ENCODE measurements at places on chromosomes 4 and X.

DNA sequence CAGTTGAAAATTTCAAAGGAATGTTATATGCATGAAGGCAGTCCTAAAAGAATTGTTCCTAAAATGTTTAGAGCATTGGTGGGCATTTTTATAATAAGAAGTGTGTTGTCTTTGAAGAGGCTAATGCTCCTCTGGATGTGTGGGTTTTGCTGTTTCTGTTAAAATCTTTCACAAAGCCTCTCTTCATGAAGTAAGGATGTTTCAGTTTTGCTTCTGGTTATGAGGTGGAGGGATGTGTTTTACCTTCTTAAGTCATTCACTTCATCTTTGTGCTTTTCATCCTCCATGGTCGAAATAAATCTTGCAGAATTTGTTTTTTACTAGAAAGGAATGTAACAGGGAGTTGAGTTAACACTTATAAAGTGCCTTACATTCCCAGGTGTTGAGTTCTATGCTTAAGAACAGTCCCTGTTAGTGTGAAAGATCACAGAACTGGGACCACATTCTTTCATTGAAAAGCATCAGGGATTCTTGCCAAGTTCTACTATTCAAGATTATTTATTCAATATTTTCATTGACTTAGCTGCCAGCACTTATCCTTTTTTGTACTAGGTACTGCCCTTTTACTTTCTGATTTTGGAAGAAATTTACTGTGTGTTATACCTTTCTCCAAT is 21.1 kb downstream of the FHIP1A start:
- no peak for DNase-seq

DNA sequence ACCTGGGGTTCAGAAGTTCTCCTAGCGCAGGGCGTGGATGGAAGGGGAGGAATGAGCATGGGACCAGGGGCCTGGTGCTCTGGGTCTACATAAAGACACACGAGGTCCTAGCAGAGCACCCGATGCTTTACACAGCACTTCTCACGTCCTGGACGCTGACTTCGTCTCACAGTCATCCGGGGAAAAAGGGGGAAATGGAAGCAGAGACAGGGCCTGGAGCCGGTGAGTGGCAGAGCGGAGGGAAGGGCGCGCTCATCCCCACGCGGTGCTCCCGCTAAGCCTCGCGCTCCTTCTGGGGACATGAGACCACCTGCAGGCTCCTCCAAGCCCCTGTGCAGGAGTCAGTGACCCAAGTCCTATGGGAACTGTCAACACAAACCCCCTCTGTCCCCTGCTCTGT is 157.7 kb downstream of the AFAP1 start:
- DNase-seq, result no peak

DNA sequence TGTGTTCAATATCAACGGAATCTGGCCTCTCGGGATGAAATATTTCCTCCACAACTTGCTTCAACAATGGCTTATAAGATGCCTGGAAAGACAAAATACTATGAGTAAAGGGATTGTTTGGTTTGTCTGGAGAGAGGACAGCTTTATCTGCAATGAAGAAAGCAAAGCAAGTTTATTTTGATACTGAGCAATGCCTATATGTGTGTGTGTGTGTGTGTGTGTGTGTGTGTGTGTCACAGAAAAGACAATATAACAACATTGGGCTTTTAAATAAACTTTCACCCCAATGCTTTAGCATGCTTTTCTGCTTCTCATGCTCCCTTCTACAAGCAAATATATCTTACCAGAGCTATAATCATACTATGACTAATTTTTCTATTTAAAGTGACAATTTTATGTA is 45.4 kb downstream of the RASL11B start:
- DNase-seq, result no peak

DNA sequence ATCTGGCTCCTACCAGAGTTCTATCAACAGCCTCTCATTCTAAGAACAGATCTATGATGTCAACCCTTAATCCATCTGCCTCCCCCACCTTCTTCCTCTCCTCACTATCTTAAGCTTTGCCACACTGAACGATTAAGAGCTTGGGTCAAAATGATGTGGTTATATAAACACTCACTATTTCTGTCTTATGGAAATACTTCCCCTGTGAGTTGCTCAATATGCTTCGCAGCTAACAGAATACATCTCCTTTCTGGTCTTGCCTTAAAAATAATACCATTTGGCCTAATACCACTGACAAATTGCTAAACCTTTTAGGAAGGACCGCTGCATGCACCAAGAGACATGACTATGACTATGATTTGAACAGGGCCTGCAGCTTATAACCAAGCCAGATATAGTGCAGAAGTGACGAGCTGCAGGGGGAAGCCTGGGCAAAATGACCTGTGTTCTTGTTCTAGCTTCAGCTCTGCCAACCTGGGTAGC is 130.9 kb downstream of the RNF150 start:
- DNase-seq, result peak; percentile 54

- DNase-seq, result no peak
Observed at GRCh38 chr4:41466249-41466648, 71.7 kb upstream of the LIMCH1 start.

DNA sequence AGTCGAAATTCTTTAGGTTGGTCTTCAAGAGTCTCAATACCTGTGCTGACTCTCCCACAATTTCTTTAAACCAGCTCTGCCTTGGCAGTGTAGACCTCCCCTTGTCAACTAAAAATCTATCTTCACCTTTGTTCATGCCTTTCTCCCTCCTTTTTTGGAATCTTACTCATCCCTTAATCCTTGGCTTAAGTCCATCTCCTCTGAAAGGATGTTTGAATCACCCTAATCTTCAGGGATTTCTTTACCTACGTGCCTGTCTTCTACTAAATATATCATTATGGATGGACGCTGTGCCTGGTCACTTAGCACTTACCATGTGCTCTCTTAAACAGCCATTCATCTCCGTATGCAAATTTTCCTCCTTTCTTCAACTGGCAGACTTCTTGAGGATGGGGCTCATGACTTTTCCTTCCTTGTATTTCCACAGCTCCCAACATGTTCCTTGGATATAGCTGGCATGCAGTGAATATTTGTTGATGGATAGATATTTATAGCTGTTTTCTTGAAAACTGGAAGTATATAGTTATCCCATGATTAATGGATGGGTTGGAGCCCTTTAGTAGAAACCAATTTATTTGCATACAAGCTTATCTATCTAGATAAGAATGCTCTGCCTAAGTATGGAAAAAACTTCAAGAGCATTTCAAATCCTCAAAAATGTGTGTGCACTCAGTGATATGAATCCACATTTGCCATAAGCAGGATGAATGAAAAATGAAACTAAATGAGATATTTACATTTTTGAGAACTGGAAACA is 166.6 kb downstream of the SPRY1 start:
- DNase-seq, result no peak

GRCh38 chrX:120429776-120430540 is 39.1 kb downstream of the LAMP2 start:
- no peak for DNase-seq

GRCh38 chrX:55028040-55028439 is 2.7 kb downstream of the ALAS2 start:
- no peak for DNase-seq

- DNase-seq, result no peak
Observed at GRCh38 chr4:127244515-127244914, 388.2 kb upstream of the INTU start.

DNA sequence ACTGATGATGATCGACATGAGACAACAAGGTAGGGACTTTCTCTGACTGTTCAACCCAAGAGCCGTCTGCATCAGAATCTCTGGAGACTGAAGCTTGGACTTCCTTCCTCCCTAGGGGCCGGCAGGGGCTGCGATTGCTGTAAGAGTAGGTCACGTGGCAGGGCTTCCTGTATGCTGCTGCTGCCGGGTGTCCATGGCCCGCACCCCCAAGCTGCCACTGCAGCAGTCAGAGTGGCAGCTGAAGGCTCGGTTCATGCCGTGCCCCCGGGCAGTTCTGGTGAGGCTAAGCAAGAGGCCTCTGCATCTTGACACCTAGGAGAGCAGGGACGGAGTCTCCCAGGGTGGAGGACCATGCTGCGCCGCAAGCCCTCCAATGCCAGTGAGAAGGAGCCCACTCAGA is at the start of gene SASH3:
TSS of gene SASH3 (plus strand) at position 203 of the 400 bp plus-strand sequence. CDS start at position 352, 149 bp downstream.
- no peak for DNase-seq

DNA sequence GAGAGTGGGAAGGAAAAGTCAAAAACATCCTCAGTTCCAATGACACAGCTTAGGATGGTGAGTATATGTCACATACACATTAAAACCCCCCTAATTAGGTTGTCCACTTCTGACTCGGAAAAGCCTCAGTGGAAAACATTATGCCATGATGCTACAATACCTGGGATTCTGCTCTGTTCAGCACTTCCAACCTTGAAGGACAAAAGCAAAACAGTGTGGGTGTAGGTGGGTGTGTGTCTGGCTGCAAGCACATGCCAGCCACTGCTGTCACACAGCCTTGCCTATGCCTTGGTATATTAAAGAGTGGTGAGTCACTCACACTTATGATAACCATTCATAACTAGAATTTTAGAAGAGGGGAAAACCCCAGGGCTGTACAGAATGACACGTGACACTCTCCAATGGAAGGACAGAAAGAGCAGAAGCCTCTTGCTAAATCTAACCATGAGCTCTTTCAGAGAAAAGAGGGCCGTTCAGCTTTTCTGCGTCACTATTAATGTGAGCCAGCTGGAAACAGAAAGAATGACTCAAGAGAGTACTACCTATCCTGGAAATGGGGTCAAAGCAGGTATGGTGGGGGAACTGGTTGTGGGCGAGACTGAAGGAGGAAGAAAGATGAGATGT is 159.6 kb downstream of the TET2 start:
- DNase-seq, result no peak

GRCh38 chr4:181365671-181366070 is 877.5 kb upstream of the TENM3 start:
- DNase-seq, result no peak

DNA sequence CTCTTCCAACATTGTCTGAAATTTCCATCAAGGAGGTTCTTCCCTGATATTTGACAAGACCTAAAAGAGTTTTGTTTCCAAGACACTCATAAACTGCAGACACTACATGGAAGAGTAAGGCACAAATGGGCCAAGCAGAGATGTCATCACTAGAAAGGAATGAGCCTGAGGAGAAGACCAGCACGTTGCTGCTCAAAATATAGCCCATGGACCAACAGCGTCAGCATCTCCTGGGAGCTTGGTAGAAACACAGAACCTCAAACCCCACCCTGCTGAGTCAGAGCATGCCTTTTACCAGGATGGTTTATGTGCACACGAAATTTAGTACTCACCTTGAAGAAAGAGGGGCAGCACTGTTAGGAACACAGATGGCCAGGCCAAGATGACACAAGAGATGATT is 128.7 kb upstream of the MID1 start:
- DNase-seq, result no peak

GRCh38 chr4:118741301-118741855 is 56.2 kb downstream of the METTL14 start:
- DNase-seq, result no peak

DNA sequence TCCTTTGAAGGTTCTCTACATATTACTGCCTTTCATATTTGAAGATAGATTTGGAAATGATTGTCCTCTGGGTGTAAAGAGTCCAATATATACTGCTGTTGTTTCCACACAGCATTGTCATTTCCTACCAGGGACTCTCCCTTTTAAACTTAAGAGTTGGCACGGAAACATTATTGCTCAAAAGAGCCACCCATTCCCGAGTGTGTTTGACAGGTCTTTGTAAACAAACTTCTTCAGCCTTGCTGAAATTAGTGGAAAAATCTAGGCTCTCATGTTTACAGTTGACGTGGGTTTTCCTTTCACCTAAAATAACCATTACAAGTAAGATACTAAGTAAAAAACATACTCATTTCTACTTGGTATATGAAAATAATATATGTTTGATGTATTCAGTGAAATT is 111.4 kb upstream of the LIMCH1 start:
- no peak for DNase-seq

- no peak for DNase-seq
Observed at GRCh38 chrX:80223982-80224579, 196.2 kb upstream of the TENT5D start.

DNA sequence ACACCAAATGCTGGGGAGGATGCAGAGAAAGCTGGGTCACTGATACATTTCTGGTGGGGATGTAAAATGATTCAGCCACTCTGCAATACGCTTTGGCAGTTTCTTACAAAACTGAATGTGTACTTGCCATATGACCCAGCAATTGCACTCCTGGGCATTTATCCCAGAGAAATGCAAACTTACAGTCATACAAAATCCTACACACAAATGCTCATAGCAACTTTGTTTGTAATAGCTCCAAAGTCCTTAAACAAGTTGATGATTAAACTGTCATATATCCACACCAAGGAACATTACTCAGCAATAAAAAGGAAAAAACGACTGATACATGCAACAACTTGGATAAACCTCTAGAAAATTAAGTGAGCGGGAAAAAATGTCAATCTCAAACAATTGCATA is 12.3 kb downstream of the MID1 start:
- DNase-seq, result no peak

DNA sequence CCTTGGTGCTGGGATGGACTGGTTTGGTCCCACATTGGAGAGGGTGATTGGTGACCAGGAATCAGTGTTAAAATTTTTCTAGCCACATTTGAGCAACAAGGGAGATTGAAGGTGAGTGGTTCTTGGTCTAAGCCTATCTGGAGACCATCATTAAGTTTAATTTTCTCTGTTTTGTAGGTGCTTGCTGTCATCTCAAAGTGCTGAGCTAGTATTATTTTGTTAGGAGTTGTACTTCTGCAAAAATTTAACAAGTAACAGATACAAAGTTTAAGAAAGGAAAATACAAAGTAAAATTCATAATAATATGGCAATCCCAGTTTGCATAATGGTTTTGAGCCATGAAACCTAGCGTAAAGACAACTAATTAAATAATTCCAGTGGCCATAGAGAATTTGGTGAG is 66.5 kb downstream of the RAP1GDS1 start:
- no peak for DNase-seq

GRCh38 chrX:153981771-153982533 is 9.4 kb downstream of the TMEM187 start:
- DNase-seq, result no peak

GRCh38 chr4:124851741-124852140 is 139.2 kb upstream of the ANKRD50 start:
- no peak for DNase-seq

DNA sequence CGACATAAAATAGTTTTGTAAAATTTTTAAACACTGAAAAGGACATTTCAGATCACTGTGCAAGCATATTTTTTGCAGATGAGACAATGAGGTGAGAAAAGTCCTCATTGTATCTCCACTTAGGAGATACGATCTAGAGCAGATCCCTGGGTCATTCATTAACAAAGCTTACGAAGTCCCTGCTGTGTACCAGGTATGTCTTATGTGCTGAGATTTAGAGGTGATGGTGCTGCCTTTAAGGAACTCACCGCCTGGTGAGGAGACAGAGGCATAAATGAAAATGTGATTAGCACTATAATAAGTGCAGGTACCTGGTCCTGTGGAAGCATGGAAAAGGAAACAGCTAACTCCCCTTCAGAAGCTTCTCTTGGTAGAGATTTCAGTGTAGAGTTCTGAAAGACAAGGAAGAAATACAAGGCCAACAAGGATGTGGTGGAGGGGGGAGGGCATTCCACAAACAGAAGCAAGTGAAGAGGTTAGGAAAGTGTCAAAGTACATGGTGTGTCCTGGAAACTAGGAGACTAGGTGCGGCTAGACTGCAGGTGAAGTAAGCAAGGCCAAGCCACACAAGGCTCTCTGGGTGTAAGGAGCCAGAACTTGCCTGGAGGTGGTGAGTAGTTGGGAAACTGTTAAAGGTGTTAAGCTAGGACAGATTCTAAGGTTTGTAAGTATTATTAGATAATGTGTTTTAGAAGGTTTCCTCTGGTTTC is 1.5 kb upstream of the NDNF start:
- DNase-seq, result no peak
